NAMALWA (cell line): ENCODE measurements at places on chromosomes 2 and 18.
A peak's percentile ranks its signal among the peaks of the same experiment; 100 is the strongest.

GRCh38 chr2:54903736-54904554 lies 146.3 kb downstream of the RTN4 start:
- no peak for DNase-seq

DNA sequence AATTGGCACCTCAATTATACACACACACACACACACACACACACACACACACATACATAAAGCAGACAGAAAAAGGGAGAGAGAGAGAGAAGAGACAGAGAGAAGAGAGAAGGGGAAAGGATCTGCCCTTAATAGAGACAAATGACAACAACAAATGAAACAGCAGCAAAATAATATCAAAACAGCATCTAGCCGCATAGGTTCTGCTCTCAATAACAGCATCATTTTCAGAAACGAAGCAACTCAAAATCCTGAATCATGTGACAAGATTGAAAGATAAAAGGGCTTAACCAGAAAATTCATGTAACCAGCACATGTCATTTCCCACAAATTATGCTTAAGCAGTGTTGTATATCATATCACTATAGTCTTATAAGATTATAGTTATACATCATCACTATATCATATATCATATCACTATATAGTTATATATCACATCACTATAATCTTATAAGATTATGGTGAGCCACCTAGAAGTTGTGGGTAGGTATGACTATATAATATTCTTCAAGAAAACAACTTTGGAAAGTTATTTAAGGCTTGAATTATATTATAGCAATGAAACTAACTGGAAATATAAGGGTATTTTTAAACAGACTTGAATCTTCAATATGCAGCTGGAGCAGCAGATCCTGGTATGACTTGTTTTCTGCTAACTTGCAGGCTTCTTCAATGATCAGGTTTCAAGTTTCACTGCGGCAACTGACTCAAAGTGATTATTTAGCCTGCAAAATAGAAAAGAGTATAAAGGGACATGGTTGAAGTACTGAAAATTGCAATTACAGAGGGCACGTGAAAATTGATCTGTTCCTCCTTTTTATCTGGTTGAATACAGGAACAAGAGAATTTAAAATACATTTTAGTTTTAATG lies 16.1 kb upstream of the VPS54 start:
- DNase-seq = no peak

- DNase-seq = no peak
Measured at GRCh38 chr2:34408100-34408499, 809.0 kb upstream of the FAM98A start.

- no peak for DNase-seq
Measured at GRCh38 chr18:14924226-14924625, 176.3 kb downstream of the ANKRD30B start.

GRCh38 chr2:21155365-21156136 lies 31.8 kb downstream of the TDRD15 start:
- DNase-seq = no peak

DNA sequence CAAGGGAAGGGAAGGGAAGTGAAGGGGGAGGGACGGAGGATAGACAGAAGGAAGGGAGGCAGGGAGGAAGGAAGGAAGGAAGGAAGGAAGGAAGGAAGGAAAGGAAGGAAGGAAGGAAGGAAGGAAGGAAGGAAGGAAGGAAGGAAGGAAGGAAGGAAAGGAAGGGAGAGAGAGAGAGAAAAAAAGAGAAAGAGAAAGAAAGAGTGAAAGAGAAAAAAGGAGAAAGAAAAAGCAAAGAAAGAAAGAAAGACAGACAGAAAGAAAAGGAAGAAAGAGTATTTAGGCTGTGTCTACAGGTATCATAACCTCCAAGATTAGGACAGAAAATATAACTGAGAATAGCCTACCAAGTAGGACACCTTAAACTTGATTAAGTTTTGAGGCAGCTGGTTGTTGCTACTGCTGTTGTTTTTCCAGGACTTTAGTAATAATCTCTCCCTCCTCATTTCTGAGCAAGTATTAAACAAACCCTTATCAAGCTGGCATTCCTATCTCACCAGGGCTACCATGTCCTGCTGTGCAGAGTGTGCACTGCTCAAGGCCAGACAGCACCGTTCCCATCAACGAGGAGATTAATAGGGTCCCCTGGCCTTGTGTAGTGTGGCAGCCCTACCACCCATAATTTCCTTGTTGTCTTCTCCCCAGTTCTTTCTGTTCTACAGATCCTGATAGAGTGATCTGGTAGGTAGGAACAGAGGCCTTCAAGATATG lies 90.5 kb upstream of the FHL2 start:
- no peak for DNase-seq

DNA sequence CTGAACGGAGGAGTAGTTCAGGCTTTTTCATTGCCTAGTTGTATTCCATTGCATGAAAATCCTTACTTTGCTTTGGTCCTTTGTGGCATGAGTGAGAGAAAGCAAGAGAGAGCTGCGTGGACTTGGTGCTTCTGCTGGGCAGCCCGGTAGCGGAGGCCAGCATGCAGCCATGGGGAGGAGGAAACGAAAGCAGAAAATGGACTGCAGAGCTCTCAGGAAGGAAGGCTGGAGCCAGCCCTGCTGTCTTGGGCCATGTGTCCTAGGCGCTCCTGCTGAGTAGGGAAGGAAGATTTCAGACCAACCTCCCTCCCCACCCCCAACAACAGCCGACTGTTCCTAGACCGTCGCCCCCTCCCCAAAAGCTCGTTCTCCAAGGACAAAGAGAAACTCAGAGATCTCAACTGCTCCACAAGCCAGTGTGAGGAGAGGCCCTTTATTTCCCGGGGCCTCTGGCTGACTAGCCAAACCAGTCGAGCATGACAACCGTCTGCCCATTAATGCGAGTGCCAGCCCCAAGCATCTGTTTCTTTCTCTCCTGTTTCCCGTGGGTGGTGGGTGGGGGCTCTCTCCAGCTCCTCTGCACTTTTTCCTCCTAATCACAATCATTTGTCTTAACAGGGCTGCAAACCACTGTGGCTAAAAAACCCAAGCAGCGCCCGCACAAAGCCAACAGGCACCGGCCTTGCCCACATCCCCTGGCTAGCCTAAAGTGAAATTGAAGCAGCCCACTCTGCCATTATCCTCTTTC lies 66.8 kb upstream of the FZD7 start:
- DNase-seq = no peak

GRCh38 chr2:5519286-5519685 lies 172.9 kb upstream of the SOX11 start:
- no peak for DNase-seq

DNA sequence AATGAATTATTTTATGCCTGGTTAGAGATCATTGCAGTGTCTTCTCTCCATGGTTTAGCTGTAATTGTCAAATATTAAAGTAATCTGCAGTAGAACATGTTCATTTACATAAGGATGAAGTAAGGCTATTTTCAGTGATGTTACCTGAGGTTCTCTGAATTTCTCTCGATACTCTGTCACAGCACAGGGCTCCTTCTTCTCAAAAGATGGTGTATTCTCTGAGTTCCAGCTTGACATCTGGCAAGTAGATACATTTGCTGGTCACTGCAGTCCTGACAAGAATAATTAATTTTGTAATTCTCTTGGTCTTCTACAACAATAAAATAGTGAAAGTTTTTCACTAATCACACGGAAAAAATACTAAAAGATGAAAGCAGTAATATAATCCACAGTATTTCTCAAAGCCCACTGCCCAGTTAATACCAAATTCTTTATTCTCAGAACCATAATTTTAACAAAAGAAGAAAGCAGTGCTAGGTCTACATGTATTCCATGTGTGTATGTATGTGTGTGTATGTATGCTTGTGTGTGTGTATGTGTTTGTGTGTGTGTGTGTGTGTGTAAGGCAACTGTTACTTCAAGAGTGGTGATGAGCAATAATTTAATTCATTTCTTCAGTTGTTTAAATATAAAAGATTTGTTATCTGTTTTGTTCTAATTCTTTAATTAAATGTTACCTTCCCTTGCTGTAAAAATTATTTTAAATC lies 1165.5 kb upstream of the SLC39A10 start:
- DNase-seq = no peak

DNA sequence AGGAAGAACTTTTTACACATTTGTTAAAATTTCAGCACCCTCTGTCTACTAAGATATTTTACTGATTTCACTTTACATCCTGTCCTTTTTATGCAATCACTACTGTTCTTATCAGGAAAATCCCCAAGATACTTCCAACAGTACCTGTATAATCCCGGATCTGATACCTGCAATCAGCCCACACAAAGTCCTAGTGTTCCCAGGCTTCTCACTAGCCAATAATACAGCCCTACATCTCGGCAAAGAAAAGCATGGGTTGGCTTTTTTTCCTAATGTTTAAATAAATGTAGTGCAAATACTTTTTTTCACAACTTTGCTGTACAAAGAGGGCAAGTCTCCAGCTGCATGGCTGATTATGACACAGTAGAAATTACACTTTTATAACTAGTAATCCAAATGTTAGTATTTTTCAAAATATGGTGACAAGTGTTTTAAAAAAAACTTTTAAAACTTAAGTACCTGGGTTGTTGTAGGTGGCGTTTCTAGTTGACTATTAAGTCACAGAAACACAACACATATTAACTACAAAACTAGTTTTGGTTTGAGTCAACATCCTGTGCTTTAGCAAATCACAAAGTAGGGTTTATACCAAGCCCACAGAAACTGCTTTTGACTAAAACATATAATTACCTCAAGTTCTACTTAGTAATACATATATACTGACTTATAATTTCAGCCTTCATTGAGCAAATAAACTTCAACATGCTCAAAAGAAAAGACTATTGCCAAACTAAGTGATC lies 19.5 kb downstream of the CNOT11 start:
- DNase-seq = no peak

- no peak for DNase-seq
Measured at GRCh38 chr18:34976123-34976522, 65.1 kb upstream of the MAPRE2 start.

DNA sequence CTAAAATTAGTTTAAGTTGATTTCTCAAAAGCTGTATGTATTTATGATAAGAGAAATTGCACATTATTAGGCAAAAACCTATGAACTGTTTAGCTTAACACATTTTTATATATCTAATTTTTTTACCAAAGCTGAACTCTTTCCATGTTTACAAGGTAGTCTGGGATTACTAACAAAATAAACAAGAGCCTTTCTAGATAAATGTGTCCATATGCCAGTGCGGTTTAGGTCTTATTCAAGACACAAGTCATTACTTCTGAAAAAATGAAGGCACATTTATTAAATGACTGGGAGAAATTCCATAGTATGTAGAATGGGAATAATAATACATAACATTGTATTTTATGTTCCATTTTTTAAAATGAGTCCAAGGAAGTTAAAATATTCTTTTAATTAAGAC lies 82.0 kb downstream of the DPP4 start:
- DNase-seq = no peak

- no peak for DNase-seq
Measured at GRCh38 chr2:237955640-237956401, 11.0 kb upstream of the UBE2F start.

- DNase-seq = no peak
Measured at GRCh38 chr2:229586012-229586411, 128.3 kb downstream of the DNER start.

DNA sequence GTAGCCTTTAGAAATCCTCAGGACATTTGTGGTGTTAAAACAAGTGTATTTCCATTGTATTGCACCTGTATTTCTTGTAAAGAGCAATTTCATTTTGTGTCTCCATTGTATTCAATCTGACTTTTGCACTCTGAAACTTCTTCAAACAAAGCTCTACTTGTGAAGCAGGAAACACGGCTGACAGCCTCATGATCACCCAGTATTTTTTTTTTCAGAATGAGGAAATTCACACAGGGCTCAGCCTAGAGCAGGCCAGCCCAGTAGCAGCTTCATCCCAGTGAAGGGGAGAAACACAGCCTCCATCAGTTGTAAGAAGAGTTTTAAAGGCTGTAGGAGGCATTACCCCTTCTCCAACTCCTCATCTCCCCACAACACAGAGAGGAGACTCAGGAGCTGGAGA lies 175.9 kb upstream of the KLHL29 start:
- no peak for DNase-seq

DNA sequence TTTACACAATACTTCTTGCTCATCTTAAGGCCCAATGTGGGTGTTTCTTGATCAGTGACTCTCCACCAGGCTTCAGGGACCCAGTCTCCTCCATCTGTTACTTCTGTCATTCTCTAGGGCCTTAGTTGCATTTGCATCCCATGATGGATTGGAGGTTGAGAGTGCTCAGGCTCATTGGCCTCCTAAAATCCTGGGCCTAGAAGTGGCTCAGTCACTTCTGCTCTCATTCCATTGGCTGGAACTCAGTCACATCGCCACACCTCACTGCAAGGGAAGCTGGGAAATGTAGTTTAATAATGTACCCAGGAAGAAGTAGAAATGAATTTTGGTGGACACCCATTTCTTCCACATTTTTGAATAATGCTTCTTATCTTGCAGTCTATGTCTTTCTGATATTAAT lies 223.5 kb downstream of the HRH4 start:
- peak; percentile 68 for DNase-seq

DNA sequence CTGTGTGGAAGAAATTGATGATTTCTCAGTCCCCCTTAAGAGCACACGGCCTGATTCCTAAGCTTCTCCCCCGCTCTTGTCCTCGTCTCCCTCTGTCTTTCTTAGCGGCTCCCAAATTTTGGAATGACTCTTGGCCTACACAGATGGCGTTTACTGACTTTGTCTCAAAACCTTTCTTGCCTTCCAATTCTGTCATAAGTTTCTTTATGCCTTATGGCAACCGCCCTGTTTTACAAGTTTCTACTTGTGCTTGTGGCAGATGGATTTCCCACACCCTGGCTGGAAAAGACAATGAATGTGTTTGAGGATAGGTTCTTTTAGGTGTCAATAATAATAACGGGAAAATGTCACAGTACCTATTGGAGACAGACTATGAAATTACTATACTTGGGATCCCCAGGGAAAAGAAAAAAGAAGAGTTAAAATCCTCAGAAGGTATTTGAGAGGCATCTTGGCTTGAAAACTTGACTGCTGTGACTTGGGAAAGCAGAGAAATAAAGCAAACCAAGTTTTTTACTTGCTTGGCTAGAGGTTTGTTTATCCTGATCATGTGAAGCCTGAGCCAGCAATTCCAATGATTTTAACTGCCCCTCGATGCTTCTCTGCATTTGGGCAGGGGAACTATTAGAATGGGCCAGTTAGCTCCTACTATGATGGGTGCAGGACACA lies 276.4 kb downstream of the HRH4 start:
- DNase-seq = no peak

- peak; percentile 92 for DNase-seq
Measured at GRCh38 chr2:172555522-172556283, at the start of gene PDK1. Gene PDK1 (plus strand): TSS chr2:172556090. CDS start chr2:172556151, 61 bp downstream.

DNA sequence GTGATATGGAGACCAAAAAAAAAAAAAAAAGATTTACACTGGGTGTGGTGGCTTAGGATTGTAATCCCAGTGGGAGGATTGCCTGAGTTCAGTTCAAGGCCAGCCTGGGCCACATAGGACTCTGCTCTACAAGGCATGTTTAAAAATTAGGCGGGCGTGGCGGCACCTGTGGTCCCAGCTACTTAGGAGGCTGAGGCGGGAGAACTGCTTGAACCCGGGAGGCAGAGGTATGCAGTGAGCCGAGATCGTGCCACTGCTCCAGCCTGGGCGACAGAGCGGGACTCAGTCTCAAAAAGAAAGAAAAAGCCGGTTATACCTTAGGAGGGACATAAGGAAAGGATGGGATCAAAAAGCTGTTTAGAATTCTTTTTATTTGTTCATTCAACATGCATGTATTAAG lies 707 bp upstream of the SPDYA start:
- DNase-seq = no peak
